Ureter (tissue), 1 donor: ENCODE measurements at places on chromosomes 13 and 19.
A peak's percentile ranks its signal among the peaks of the same experiment; 100 is the strongest.

DNA sequence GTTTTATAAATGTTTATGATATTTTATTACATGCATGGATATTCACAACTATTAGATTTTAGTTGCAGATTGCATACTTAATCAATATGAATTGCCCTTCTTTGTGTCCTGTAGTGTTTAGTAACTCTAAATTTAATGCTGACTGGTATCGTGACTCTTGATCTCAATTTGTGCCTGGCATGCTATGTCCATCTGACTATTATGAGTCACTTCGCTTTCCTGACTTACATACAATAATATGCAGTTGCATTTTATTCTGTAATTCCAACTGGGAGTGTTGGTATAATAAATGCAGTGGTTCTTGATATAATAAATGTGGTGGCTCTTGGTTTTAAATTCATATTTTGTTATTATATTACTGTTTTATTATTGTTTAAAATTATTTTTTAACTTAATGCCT lies 277.5 kb downstream of the LIG4 start:
- no peak for DNase-seq

GRCh38 chr19:9009935-9010651 lies at the start of gene MUC16:
MUC16 (minus strand) TSS chr19:9010409.
- no peak for DNase-seq

DNA sequence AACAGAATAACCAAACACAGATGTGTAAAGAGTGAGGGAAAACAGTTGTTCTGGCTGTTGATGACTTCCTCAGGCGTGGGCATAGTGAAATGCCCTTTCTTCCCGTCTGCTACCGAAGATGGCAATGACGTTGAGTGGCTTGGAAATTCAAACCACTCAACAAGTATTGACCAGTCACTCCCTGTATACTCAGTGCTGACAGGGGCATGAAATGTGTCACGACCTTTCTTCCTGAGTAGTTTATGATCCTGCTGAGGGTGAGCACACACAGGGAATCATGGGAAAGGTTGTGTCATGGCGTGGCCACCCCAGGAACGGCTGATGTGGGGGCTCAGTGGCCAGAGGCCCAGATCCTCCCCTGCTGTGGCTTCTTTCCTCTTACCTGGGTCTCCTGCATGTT lies 87.8 kb upstream of the C1QTNF9B start:
- no peak for DNase-seq

GRCh38 chr13:53901593-53901992 lies 873.0 kb downstream of the OLFM4 start:
- no peak for DNase-seq

- no peak for DNase-seq
These were observed 448.2 kb downstream of the LIG4 start for GRCh38 chr13:107767119-107767518.

DNA sequence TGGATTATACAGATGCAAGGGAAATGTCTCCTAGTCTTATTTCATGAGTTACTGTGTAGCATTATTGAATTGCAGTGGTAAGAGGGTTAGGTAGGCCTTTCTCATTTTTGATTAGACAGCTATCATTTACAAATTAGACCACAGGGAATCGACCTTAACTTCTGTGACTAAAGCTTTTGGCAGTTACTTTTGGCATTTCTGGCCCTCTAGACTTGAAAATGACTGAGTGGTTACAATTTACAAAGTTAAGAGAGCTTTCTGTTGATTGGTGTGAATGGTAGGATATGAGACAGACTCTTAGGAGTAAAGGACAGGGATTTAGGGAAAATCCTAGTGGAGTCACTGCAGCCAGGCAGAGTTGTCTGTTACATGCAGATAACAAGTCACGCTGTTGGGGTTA lies 86.1 kb downstream of the GGACT start:
- no peak for DNase-seq

- DNase-seq: peak; percentile 91
These were observed 33.6 kb upstream of the EPHX3 start for GRCh38 chr19:15265850-15266248.

GRCh38 chr13:41701676-41702075 lies 244.3 kb downstream of the RGCC start:
- no peak for DNase-seq

- DNase-seq: no peak
These were observed 26.0 kb downstream of the GPALPP1 start for GRCh38 chr13:45015300-45015699.

DNA sequence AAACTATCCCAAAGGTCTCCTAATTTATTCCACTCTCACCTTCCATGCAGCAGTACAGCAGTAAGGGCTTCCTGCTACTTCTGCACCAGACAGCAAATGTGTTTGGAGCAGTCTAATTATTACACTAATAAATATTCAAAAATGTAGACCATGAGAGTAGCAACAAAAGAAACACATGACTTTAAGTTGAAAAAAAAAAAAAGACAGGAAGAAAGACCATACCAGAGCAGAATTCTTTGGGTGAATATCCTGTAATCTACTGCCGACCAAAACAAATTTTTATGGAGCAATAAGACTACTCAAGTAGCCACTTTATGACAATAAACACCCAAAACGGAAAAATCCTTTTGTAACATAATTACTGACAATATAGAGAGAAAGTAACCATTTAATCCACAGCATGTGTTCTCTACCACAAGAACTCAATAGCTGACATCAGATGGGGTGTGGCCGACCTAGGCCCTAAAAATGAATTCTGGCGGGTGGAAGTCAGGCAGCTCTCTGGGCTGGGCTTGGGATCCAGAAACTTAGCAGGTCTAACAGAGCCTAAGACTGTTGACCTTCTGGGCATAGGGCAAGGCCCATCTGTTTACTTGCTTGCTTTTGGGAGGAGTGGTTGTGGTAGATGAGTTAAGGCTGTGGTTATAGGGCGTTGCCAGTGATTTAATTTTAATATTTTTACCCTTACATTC lies 4.6 kb downstream of the KLF12 start:
- DNase-seq: no peak

GRCh38 chr19:861756-862580 lies 2.5 kb downstream of the CFD start:
- no peak for DNase-seq

GRCh38 chr13:94703721-94704314 lies 8.5 kb downstream of the SOX21 start:
- DNase-seq: no peak

GRCh38 chr13:21065686-21066085 lies 4.3 kb upstream of the LATS2 start:
- DNase-seq: no peak

DNA sequence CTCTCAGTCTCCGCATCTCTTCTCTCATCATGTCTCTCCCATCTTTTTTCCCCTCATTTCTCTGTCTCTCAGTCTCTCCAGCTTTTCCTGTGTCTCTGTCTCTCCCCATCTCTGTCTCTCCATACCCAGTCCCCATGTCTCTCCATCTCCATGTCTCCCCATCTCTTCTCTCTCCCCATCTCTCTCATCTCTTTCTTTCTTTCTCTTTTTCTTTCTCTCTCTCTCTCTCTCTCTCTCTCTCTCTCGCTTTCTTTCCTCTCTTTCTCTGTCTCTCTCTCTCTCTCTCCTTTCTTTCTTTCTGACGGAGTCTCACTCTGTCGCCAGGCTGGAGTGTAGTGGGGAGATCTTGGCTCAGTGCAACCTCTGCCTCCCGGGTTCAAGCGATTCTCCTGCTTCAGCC lies 12.6 kb upstream of the NFIX start:
- no peak for DNase-seq

- DNase-seq: no peak
These were observed 2.8 kb downstream of the NACC1 start for GRCh38 chr19:13120817-13121216.

DNA sequence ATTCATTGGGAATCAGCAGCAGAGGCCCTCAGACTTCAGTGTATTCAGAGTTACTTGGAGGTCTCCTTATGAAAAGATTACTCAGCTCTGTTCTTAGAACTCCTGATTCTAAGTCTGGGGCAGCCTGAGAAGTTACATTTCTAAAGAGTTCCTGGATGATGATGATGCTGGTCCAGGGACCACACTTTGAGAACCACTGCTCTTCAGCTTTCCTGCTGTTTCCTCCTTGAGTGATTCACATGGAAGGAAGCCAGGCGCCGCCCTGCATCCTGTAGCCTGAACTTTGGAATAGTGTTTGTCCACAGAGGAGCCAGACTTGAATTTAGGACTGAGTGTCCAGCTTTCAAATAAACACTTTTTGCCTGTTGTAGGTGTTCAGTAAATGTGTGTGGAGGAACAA lies 2.9 kb downstream of the CEBPG start:
- no peak for DNase-seq

- DNase-seq: no peak
These were observed 3.2 kb downstream of the CCDC106 start for GRCh38 chr19:55651236-55651635.

DNA sequence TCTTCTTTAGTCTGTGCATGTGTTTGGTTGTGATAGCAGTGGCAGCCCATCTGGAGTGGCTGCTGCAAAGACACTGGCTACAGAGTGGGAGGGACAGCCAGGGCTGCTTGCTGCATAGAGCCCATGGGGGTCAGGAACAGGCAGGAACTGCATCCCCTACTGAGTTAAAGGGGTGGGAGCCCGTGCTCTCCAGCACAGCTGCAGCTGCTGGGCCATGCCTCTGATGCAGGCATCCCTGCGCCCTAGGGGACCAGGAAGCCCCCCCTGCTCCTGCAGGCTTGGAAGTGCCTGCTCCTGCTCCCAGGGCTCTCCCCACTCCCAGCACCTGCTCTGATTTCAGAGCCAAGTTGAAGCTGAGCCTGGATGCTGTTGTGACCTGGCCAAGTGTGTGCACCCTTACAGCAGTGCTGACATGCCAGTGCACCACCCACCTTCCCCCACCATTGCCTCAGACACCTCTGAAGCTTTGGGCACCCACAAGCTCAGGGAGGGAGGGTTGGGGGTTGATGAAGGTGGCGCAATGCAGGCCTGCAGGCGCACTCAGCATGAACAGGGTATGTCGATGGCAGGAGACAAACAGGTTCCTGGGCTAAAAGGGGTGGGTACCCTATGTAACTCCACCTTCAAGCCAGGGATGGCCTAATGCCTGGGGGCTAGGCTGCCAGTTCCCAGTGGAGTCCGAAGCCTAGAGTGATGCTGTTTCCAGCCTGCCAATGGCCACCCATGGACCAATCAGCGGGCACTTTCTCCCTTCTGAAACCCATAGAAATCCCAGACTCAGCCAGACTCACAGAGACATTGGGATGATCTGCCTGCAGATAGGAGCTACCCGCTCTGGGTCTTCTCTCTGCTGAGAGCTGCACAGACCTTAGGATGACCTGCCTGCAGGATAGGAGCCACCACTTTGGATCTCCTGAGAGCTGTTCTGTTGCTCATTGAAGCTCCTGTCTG lies 919.9 kb upstream of the MIR17HG start:
- DNase-seq: no peak

- no peak for DNase-seq
These were observed 7.9 kb upstream of the DPY19L3 start for GRCh38 chr19:32397671-32398101.

DNA sequence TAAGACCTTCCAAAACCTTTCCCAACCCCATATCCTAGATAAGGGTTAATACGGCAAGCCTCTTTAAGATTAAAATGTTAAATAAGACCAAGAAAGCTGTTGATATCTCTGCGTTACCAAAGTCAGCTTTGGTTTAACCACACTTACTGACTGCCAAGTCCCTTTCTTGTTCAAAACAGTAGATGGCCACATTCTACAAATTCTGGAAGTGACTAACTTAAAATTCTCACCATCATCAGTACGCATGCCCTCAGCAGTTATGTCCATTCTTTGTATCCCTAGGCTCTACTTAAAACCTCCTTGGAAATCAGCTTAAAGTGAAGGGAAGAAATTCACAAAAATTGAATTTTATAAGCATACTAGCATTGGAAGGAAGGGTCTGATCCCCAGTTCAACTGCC lies 23.6 kb downstream of the SOHLH2 start:
- DNase-seq: no peak

GRCh38 chr13:28429685-28430290 lies 65.1 kb downstream of the FLT1 start:
- no peak for DNase-seq

GRCh38 chr19:35106898-35107541 lies 8.6 kb upstream of the FXYD3 start:
- no peak for DNase-seq

- no peak for DNase-seq
These were observed 47.7 kb upstream of the RGCC start for GRCh38 chr13:41409611-41410010.

- DNase-seq: no peak
These were observed 41.7 kb downstream of the ZNF85 start for GRCh38 chr19:20964798-20965197.

DNA sequence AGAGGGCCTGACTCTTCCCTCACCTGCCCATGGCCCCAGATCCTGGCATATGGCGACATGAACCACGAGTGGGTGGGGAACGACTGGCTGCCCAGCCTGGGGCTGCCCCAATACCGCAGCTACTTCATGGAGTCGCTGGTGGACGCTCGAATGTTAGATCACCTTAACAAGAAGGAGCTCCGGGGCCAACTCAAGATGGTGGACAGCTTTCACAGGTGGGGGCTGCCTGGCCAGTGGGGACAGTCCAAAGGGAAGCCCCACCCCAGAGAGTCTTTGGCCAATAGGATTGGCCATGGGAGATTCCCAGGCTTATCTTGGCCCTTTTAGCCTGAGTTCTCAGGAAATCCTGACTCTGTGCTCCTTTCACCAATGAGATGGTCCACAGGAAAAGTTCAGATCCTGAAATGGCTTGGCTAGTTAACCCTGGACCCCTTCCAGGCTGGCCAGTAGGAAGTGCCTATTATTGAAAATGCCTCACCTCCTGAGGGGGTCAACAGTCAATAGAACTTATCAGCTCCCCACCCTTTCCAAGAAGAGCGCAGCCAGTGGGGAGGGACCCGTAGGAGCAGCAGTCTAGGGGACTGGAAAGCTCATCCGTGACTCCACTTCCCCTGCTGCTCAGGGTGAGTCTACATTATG lies 7.0 kb downstream of the HRC start:
- no peak for DNase-seq

DNA sequence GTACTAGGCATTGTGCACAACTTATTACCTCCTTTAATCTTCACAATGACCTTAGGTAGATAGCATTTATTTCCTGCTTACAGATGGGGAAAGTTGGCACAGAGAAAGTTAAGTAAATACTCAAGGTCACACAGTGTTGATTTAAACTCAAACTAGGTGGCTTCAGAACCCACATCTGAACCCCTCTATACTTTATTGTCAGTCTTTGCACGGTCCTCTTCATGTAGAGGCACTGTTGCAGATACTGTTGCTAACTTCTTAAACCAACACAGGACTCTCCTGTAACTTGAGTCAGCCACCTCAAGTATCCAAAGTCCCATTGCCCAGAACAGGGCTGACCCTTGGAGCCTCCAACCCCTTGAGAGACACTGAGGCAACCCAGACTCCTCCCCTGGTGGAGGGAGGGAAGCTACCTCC lies 48.8 kb downstream of the FRY start:
- no peak for DNase-seq

- peak; percentile 71 for DNase-seq
These were observed 697 bp downstream of the HSPH1 start for GRCh38 chr13:31160857-31161556.
